ENCODE measurements at places on chromosomes 6 and 20.

DNA sequence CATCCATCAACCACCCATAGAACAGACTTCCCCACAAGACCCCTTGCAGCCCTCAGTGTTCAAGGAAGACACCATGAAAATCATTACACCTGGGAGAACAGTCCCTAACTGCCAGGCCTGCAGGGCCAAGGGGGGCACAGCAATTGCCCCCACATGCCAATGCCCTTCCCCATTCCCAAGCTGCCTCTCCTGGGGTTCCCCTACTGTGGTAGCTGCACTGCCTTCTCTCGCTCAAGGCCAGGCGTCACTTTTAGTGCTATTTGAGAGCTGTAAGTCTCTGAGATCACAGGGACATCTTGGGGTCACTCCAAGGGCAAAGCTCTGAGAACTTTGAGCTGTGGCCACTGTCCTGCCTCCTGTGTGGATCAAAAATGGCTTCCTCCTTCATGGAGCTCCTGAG is 6.0 kb upstream of the ACSS1 start:
- DNase-seq = no peak

GRCh38 chr20:44496976-44497375 is 21.3 kb downstream of the TTPAL start:
- no peak for DNase-seq

DNA sequence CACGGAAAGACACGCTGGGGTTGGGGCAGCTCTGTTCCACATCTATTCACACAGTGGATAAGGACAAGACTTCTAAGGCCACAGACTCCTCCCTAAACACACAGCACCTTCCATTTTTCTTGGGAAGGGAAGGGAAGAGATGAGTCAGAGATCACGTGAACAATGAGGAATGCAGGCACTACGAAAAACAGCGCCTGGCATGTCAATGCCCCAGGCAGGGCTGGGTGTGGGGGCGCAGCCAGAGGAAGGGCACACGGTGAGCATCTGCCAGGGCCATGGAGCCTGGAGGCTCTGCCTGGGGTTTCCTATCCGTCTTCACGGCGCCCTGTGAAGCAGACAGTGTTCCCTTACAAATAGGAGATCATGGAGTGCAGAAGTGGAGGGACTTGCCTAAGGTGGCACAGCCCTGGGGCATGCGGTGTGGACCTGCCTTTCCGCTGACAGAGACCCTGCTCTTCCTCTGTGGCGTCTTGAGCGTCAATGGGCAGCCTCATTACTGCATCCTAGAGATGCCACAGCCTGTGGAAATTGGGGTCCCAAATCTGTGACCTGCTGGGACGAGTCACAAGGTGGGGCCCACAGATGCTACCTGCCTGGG is 15.4 kb downstream of the UNC93A start:
- DNase-seq = no peak

DNA sequence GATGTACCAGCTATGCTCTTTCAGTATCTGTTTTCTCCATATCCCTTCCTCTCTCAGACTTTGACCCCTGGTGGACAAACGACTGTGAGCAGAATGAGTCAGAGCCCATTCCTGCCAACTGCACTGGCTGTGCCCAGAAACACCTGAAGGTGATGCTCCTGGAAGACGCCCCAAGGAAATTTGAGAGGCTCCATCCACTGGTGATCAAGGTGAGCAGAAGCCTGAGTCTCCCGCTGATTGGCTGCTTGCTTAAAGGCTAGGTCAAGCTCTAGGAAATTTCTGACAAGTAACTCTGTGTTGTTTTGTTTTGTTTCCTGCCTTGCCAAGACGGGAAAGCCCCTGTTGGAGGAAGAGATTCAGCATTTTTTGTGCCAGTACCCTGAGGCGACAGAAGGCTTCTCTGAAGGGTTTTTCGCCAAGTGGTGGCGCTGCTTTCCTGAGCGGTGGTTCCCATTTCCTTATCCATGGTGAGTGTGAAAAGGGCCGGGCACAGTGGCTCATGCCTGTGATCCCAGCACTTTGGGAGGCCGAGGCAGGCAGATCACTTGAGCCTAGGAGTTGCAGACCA is 28.6 kb downstream of the C6orf89 start:
- DNase-seq = no peak

DNA sequence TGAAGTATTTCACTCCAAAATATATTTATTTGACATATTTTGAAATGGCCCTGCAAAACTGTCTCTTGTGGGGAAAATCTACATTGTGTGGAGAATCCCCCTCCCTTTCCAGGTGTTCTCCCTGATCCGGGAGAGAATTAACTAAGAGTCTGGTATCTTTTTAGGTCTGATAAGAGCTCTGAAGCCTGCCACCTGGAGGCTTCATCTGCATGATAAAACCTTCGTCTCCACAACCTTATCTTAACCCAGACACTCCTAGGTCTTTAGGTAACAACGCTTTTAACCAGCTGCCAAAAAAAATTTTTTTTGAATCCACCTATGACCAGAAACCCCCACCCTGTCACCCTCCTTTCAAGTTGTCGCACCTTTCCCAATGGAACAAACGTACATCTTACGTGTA is 43.0 kb downstream of the FAM184A start:
- no peak for DNase-seq

GRCh38 chr20:13784271-13784892 is 337 bp downstream of the ESF1 start:
- no peak for DNase-seq

GRCh38 chr20:54068495-54068894 is 1.9 kb downstream of the BCAS1 start:
- no peak for DNase-seq

DNA sequence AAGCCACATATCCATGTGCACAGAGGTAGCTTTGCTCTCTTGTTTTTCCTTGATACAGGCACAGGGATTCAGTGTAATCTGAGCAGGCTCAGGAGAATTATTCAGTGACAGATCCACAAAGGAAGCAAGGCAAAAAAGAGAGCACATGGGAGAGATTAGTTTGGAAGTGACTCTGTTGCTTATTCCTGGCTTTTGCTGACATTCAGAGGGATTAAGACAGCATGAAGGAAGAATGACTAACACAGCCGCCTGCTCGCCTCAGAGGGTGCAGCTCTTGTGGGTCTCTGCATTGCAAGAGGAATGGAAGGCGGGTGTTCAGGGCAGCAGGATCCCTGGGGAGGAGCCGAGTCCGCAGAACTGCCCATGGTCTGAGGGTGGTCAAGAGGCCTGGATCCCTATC is 203.4 kb upstream of the KCNQ5 start:
- DNase-seq = no peak

DNA sequence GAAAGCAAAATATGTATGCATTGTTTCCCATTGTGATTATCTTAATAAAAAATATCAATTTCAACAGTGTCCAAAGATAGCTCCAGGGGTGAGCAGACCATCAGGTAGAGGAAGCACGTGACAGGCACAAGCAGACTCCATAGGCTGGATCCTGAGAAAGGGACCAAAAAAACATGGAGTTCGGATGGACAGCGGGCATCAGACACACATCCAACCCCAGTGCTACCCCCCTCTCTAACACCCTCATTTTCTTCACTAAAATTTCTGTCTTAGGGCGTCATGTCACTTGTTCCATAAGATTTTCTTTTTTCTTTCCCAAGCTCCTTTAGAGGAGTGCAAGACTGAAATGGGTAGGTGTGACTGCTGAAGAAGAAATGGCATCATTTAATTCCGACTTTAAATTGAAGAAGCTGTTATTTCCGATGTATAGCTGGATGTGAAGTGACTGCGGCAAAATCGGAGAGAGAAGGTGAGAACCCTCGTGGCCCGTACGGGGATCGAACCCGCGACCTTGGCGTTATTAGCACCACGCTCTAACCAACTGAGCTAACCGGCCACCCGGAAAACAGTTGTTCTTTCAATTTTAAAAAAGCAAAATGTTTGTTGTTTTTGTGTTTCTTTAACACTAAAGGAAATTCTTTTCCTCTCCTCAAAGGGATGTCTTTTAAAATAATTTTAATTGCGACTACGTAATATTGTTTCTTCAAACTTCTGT is 10.3 kb upstream of the PRSS16 start:
- no peak for DNase-seq

DNA sequence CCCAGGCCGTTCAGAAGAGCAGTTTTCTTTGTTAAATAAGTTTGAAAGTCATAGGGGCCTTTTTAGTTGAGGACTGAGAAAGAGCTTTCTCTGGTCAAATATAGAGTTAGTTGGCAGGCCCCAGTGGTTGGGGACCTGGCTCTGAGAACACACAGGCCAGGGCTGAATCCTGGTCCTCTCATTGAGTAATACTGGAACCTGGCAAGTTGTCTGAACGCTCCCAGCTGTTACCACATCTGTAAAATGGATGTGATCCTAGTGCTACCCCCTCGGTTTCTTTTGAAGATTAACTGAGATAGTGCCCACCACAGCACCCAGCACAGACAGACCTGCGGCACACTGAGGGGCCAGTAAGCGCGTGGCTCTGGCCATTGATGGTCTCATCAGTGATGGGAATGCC is 215.5 kb downstream of the ZDHHC14 start:
- DNase-seq = no peak

DNA sequence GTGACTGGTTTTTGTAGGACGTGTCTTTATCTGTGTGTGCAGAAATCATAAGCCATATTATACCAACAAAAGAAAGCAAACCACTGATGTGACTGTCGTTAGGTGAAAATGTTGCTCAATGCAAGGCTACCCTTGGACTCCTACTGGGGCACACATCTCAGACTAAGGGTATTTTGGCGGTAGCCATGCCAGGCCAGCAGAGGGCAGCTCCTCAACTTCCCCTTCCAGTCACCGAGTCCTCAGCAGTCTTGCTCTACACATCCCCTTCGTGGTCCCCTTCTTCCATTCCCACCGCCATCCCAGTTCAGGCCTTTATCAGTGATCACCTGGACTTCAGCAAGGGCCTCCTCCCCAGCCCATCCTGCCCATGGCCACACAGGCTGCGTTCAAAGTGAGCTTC is 113.7 kb upstream of the GGTLC1 start:
- no peak for DNase-seq

DNA sequence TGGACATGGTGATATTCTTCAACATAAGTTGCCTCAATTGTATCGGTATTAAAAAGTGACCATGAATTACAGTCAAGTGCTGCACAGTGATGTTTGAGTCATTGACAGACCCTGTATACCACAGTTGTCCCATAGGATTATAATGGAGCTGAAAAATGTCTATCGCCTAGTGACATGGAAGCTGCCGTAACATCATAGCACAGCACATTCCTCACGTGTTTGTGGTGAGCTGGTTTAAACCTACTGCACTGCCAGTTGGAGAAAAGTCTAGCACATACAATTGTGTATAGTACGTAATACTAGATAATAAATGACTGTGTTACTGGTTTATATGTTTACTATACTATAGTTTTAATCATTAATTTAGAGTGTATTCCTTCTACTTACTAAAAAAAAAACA is 150.2 kb downstream of the CDH26 start:
- DNase-seq = no peak

- no peak for DNase-seq
Observed at GRCh38 chr6:116595247-116595646, 21.0 kb upstream of the RSPH4A start.

DNA sequence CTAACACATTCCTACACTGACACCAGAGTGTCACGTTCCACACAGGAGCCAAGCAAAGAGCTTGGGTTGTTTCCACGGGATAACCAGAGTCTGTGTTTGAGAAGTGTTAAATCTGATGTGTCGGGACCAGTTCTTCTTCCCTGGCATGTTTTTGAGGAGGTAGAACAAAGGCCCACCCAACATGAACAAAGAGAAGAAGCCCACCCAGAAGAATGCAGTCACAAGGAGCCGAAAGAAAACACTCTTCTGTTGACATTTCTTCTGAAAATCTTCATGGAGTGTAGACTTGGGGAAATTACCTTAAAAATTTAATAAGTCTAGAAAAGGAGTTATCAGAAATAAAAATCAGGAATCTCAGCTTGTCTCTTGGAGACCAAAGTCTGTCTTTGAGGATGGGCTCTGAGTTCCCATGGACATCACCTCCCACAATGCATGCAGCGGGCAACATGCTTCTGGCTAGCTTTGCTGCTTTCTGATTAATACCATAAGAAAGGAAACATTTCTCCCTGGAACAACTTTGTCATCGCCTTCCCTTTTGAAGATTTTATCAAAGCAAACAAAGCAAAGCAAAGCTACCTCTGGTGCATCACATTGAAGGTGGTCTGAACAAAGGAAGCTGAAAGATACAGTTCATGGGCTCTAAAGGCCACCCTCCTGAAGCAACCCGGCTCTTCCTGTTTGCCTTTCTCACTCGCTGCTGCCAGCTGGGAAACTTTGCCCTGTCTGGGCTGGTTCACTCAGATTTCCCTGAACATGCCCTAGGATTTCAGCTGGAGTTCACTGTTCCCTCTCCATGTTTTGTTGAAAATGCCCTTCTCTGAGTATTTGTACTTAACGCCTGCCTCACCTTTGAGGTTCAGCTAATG is 448.1 kb downstream of the KIF16B start:
- no peak for DNase-seq

- DNase-seq = no peak
Observed at GRCh38 chr6:170221753-170222400, 69.0 kb downstream of the DLL1 start.

GRCh38 chr20:46789339-46790028 is 80.0 kb downstream of the SLC2A10 start:
- DNase-seq = no peak

DNA sequence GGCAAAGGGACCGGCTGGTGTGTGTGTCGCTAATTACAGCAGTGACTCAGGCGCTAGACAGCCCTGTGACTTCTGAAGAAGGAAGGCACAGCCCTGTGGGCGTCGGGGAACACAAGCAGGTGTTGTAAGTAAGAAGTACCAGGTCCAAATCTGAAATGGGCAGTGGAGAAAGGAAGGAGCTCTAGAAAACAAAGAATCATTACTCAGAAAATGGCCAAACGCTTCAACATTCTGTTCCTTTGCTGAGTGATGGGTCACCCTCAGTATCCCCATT is 106.8 kb downstream of the PXDC1 start:
- DNase-seq = no peak

GRCh38 chr6:43511824-43512415 is 1.8 kb upstream of the LRRC73 start:
- DNase-seq = no peak

GRCh38 chr6:69933239-69933638 is 66.9 kb downstream of the COL19A1 start:
- no peak for DNase-seq

- DNase-seq = no peak
Observed at GRCh38 chr20:58023781-58024180, 204.7 kb downstream of the ANKRD60 start.

- DNase-seq = no peak
Observed at GRCh38 chr6:106963544-106963943, 11.0 kb downstream of the CD24 start.

DNA sequence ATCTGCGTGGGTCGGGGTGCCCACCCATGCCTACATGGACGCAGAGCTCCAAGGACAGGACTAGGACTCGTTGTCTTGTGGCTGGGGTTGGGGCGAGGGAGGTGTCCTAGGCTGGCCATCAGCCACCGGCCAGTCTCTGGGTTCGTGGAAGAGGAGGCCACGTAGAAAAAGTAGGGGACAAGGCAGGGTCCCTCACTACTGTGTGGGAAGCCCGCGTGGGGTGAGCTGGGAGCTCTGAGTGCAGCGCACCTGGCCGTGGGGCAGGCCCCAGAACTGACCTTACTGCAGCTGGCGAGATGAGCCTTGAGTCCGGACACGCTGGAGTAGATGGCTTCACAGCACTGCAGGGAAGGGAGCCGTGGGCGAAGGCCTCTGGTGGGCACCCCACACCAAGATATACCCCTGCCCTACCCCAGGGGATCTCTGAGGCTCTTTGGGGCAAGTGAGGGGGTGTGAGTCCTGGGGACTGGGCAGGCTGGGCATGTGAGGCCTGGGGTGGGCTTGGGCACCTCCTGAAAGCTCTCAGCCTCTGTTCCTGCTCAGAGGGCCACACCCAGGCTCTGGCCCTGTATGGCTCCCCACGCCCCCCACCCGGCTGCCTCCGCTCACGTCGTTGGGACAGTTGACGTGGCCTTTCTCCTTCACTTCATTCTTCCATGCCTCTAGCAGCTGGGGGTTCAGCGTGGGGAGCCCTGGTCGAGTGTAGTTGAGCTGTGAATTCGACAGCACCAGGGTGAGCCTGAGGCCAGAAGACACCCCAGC is 5.6 kb upstream of the UCKL1 start:
- no peak for DNase-seq

Data from NCI-H1417 treated with DMSO at 0.1 percent for 48 hours (cell line).